ENCODE measurements at places on chromosomes 3 and 15.

DNA sequence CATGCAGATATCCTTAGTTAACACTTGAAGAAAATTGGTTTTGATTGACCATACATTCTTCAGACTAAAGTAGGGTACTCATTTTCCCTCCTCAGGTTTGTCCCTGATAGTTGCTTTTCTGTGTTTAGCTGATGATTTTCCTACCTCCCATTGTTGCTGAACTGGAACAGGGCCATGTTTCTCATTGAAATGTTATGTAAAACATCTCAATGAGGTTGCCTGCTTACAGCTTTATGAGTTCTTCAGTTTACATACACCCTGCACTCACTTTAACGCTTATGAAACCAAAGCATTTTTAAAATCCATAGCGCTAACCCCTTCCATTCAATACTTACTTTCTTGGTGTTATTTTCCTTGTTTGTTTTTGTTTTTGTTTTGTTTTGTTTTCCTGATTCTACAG lies 61.9 kb downstream of the HMG20A start:
- DNase-seq, result no peak

- DNase-seq, result no peak
These were observed 132.8 kb upstream of the SMAD3 start for GRCh38 chr15:66932634-66933024.

GRCh38 chr3:26100176-26100575 lies 310.3 kb downstream of the OXSM start:
- DNase-seq, result no peak

- peak; percentile 88 for DNase-seq
These were observed 29.8 kb upstream of the SENP5 start for GRCh38 chr3:196837819-196838420.

- DNase-seq, result no peak
These were observed 365.8 kb upstream of the UMPS start for GRCh38 chr3:124364317-124365020.
